Stimulated activated CD8-positive, alpha-beta memory T cell treated with anti-CD3 and anti-CD28 coated beads, Interleukin-2, amount 100 ng/mL, for 1 hour (primary cell): ENCODE measurements at places on chromosomes 12 and 14.

DNA sequence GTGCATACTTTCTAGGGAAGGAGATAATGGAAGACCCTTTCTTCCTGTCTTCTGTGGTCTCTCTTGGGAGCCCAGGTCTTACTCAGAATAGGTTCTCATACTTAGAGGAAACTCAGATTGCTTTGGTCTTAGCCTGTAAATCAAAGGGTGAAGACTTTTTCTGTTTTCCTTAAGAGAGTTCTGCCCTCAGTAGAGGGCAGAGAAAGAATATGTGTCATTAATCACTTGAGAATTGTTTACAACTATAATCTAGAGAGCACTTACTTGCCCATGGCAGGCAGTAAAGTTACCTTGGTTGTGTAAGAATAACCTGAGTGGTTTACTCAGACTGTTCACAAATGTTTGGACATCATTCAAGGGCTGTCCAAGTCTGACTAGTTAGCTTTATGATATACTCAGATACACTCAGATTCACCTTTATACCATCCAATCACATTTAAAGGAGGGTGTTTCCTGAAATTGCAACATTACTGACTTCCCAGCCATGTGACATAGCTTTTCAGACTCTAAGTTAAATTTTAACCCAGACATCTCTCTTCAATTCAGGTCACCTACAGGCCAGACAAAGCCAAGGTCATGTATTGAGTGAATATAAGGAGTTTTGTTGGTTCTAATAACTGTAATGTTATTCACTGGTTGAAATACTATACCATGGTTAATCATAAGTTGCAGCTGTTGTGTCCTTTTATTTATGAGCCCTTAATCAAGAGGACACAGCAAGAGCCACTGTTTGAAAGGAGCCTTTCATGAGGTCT, 372.2 kb downstream of the RAD51B start:
- no peak for DNase-seq

GRCh38 chr12:124893792-124894516, 20.5 kb downstream of the UBC start:
- no peak for DNase-seq

DNA sequence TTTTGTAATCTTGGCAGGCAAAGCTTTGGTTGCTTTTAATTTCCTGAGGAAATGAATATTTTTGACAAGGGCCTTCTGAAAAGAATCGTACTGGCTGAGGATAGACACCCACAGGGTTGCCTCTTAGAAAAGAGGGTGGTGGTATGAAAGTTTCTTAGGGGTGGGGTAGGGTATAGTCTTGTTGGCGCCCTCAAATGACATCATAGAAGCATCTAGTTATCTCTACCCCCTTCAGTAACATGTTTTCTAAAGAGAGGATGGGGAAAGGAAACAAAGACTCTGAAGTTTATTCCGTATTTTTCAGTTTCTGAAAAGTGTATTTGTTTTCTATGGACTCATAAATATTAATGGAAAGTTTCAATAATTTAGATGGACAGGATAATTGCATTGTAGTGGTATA, 13.7 kb downstream of the PRKCH start:
- no peak for DNase-seq

- no peak for DNase-seq
Observed at GRCh38 chr14:61646366-61647116, 48.8 kb upstream of the HIF1A start.

DNA sequence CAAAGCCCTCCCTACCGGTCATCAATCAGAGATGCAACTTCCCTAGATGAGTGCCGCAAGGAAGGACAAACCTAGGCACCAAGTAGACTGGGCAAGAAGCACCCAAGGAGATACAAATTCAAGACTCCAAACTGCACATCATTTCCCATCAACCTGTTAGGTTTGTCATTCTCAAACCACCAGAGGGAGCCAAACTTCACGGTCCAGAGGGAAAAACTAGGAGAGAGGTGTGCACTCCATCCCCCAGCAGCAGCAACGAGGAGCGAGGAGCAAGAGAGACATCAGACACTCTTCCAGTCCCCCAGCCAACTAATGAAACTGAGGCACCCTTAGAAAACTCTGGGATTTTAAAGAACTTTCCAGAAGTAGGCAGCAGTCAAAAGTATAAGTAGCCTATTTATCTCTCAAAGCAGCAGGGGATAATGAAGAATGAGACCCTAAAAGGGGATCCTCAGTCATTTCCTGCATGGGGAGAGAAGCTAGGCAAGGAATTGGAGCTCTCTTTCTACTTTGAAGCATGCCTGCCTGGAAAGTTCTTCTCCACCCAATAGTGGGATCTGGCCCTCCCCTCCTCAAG, 37.0 kb upstream of the NT5DC3 start:
- DNase-seq, result no peak

DNA sequence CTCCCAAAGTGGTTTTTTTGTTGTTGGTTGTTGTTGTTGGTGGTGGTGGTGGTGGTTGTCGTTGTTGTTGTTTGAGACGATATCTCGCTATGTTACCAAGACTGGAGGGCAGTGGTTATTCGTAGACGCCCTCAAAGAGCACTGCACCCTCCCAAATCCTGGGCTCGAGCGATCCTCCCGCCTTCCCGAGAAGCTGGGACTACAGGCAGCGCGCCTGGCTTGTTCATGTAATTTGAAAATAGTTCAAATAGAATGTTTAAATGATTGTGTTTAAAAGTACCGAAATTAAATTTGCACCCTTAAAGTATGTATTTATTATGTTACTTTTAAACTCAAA, 439 bp upstream of the ANAPC5 start:
- DNase-seq, result no peak

DNA sequence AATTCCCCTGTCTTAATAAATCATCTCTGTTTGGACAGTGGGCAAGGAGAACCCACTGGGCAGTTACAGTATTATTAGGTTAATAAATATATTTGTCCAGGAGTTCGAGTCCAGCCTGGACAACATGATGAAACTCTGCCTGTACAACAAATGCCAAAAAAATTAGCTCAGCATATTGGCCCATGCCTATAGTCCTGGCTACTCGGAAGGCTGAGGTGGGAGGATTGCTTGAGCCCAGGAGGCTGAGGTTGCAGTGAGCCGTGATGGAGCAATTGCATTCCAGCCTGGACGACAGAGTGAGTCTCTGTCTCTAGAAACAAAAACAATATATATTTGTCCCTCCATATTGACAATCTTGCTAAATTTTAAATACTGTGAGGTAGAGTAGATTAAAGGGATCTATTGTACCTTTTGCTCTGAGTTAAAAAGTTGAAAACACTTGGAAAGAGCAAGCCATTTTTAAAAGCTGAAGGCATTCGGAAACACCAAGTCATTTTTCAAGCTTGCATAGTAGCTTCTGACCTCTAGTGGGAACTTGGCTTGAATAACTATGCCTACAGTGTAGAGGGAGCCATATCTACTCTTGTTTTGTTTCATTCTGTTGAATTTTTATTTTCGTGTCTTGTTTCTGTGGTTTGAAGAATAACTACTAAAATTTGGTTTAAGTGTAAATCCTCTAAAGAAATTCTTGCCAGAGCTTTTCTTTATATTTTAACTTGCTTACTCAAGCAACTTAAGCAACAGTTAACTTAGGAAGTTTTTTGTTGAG, 14.6 kb upstream of the EEA1 start:
- DNase-seq, result no peak

- no peak for DNase-seq
Observed at GRCh38 chr14:58213176-58213575, 13.2 kb downstream of the ACTR10 start.

- DNase-seq, result no peak
Observed at GRCh38 chr14:96585672-96586013, 83.5 kb downstream of the PAPOLA start.

DNA sequence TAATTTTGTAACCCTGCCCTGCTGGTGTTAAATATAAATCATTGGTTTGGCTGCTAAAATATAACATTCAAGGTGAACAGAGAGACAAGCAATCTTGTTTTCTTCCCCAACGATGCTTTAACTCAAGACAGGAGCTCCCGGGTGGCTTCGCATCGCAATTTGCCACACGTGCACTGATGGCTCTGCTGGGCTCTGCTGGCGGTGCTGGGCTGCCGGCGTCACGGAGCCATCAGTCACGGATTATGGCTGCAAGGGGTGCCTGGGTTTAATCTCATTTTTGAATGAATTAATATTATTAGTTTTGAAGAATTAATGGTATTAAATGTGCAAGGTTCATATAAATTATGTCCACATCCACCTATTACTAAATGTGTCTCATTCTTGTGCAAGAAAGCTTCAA, 44.9 kb upstream of the TMEM260 start:
- DNase-seq, result no peak

GRCh38 chr12:52812073-52812400, 1.9 kb downstream of the KRT4 start:
- no peak for DNase-seq

DNA sequence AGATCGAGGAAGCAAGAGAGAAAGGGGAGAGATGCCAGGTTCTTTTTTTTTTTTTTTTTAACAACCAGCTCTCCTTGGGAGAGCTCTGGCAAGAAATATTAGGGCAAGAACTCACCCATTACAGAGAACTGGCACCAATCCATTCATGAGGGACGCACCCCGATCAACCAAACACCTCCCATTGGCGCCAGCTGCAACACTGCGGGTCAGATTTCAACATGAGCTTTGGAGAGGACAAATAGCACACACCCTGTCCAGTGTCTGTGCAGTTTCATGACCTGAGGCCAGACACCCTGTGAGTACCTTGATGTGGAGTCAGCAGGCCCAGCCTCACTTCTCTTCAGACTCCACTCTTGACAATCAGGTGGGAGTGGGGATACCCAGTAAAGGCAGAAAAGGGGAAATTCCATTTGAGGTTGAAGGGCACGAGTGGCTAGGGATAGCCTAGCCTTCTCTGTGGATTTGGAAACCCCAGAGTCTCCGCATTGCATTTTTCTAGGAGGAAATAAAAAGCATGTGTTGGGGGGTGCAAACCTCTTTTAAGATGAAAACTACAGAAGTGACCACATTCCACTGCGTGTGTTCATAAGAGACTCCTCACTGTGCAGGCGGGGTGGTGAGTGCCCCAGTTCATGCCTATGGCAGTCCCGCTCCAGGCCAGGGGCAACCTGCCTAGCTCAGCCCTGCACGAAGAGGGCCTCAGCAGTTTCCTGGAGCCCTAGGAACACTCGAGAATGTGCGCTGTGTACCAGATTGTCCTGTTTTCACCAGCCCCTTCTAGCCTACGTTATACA, 42.4 kb upstream of the GPATCH2L start:
- no peak for DNase-seq

DNA sequence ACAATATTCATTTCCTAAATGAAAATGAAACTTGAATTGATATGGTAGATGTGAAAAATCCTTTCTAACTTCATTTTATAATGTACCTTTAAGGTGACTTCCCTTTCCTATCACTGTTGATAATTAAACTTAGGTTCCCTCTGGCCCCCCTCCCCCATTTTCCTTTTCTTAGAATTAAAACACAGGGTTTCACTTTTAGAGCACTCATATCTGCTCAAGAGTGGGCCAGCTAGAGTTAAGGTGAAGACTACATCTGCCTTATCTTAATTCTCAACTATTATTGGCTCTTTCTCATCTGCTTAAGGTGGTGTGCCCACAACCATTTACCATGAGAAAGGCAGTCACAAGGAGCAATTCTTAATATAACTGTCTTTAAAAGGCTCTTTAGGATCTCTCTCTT, 49.7 kb downstream of the LIN52 start:
- DNase-seq, result no peak

DNA sequence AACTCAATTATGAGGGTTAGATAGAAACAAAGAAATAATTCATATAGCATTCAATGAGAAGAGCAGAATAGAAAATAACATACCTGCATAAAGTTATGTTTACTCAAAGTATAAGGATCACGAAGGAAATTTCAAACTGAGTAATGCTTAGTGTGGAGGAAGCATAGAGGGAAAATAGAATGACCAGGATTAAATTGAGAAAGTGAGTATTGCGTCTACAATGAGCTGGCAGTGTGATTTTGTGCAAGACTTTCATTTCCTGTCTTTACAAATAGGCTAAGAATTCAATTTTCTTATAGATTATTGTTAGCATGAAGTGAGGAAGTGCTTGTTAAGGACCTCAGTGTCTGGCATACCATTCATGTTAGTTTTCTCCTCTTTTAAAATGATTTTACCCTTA, 12.0 kb downstream of the ADGRD1 start:
- DNase-seq, result no peak

- no peak for DNase-seq
Observed at GRCh38 chr14:34804933-34805332, 70.2 kb downstream of the BAZ1A start.

- no peak for DNase-seq
Observed at GRCh38 chr14:93076755-93077154, 39.0 kb downstream of the ITPK1 start.

DNA sequence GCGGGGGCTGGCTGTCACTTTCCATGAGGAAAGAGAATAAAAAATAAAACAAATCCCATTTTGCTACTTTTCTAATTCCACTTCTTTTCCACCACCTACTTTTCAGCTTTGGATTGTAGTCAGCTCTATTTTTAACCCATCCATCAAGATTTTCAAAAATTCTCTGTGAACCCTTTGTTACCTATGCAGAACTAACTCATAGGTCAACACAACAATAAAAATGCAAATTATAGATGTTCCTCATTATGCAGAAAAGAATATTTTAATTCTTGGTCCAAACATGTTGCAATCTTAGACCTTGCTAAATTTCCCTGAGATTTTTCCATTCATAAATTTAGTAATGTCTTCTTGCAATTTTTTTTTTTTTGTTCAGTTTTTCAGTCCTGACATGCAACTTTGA, 454.5 kb downstream of the ADAMTS20 start:
- DNase-seq, result no peak

- DNase-seq, result no peak
Observed at GRCh38 chr12:50248411-50248810, 34.9 kb downstream of the LIMA1 start.

DNA sequence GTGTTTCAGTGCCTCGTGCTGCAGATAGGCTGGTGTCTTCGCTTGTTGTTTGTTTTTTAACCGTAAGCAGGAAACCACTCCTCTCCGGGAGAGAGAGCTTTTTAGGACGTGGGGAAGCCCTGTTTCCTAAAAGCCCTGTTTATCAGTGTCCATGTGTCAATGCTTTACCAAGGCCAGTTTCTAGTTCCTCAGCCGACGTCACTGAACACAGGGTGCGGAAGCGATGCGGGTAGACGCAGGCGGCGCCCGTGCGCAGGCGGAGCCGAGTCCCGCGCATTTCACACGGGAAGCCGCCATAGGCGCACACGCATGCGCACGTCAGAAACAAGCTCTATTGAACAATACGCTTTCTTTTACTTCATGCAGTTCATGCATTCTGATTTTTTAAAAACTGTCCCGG, 79.8 kb downstream of the GLT1D1 start:
- no peak for DNase-seq

- peak; percentile 30 for DNase-seq
Observed at GRCh38 chr12:31874961-31875608, 84.1 kb upstream of the RESF1 start.
